ENCODE measurements at places on chromosomes 11 and 22.

GRCh38 chr11:118281284-118281683 is 17.2 kb upstream of the MPZL2 start:
- DNase-seq: no peak

DNA sequence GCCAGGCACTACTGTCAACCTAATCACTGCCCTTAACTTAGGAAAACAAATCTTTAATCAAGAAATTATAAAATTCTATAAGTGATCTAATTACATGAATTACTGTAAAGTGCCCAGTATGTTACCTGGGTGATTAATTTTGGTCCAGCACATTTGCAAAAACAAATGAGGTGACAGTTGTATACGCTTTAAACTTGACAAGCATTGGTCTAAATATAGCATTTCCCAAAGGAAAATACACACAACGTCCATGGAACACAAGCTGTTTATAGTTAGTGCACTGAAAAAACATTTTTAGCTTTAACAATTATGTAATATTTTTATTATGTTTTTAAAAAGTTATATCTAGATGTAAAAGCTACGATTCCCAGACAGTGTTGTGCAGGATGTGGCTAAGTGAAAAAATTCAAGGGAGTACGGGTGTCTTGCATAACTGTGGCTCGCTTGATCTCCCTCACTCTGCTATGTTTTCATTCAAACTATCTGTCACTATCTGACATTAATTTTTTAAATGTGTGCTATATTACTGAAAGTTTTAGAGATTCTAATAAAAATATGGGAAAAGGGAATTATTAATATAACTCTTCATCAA is 38.8 kb downstream of the PGR start:
- no peak for DNase-seq

- no peak for DNase-seq
Measured at GRCh38 chr11:76781807-76782530, 1.2 kb upstream of the TSKU start.

DNA sequence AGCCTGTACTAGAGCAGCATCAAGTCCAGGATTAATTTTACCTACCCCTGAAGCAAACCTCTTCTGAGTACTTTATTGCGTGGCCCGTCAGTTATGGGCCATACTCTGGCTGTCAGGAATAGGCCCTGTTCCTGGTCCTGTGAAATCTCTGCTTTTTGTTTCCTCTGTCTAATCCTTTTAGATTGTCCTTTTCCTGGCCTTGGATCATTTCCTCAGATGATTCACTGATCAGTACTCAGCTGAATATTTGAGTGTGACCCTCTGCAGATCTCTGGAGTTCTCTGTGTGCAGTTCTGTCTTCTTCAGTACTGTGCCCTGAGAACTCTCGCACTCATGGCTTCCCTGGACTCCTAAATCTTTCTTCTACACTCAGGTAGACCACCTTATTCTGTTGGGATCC is 123.5 kb downstream of the UVRAG start:
- no peak for DNase-seq

DNA sequence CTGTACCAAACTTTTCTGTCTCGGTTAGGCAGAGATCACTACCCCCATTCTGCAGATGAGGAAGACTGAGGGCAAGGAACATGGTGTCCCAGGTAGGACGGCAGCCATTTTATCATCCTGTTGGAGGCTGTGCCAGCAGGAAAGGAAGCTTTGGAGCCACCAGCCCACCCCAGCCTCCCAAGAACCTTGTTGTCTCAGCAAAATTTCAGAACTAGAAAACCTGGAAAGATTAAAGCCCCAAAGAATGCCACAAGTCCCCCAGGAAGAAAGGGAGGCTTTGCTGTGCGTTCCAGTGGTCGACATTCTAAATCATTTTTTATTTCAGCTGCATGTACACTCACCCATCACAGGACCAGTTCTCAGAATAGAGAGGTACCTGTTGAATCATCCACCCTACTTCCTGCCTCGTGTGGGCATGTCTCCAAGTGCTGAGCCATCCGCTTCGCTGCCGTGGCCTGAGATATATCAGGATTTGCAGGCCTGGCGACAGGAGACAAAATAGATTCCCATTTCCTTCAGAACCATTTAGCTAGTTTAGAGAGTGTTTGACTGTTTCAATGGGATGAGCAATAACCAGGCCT is 13.0 kb upstream of the EIF3D start:
- peak; percentile 61 for DNase-seq

DNA sequence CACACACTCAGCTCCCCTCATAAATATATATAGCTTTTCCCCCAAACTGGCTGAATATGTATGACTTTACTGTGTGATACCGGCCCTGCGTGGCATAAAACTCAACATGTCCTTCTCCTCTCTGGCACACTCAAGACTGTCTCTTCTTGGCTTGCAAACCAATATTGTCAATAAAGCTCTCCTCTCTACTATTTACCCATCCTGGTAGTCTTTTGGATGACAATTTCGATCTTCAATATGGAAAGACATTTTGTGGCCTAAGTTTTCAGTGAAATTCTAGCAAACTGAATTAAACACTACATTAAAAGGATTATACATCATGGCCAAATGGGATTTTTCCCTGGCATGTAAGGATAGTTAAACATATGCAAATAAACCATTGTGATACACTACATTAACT is 1255.9 kb downstream of the JRKL start:
- no peak for DNase-seq

DNA sequence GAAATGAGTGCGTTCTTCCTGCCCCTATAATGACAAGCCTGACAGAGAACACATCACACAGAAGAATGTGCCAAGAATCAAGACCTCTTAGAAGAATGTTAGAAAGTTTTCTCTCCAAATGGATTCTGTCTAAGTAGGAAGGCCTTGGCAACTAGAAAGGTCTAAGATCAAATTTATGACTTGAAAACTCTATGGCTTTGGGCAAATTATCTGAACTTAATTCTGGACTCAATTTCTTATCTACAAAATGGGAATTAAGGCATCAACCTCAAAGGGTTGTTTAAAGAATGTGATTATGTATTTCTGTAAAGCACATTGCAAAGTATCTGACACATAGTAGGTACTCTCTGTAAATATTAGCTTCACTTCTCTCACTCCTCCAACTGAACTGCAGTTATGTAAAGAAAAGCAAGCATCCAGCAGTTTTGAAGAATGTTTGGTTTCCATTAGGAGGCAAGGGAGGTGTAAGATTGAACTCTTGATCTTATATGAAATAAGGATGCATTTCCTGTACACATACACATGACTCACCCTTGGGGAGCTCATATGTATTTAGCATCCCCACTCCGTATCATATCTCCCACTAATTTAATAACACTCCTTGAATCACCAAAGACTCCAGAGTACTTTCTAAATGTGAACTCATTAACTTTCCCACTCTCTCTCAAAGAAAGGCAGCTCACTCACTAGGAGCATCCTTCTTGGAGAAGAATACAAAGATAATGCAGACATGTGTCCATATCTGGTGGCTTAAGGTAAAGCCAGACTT is 77.6 kb downstream of the ETS1 start:
- no peak for DNase-seq

DNA sequence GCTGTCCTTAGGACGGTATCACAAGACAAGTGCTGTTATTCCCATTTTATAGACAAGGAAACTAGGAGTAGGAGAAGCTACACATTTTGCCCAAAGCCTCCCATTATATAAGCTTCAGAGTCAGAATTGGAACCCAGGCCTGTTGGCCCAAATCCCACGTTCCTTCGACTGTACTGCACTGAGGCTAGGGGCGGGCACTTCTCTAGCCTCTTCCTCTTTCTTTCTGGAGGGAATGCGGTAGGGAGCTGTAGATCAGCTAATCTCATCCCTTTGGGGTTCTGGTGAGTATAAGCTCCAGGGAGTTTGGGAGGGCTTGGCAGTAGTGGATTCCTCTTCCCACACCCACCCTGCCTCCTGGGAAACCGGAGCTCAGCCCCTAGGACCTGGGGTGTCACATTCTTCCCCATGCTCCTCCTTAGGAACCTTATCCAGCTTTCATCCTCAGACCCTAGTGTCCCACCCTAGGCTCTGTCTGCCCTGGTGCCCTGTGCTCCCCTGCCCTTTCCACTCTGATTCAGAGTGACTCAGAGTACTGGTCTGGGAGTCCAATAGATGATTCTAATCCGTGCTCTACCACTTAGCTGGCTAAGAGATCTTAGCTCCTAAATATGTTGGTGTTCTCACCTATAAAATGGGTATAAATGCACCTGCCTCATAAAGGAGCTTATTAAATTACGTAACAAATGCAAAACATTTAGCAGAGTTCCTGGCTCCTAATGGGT is 29.3 kb downstream of the PHLDB1 start:
- no peak for DNase-seq

DNA sequence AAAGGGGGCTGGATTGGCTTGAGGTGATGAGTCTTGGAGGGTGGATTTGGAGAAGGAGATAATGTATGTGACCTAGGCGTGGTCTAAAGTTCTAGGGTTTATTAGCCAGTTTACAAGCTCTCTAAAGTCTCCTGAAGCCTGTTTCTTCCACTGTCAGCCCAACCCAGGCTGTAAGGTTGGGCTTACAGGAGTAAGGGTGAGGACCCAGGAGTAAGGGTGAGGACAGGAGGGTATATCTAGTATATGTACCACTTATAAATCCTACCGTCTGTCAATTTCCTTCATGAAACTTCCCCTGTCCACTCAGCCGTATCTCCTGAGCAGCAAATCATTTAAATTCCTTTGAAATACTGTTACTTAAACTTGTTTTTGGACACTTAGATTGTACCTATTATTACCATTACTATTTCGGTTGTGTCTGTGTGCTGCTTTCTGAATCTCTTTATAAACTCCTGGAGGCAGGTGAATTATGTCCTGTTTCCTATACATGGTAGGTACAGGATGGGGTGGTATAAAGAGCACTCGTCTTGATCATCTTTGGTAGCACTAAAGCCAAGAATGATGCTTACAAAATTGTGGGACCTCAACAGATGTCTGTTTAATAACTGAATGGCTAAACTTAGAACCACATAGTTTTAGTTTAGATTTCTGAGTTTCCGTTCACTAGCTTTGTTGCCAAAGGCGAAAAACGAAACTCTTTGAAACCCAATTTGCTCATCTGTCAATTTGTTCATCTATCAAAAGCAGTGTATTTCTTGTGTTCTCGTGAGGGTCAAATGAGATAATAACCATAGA is 192.0 kb downstream of the GRIK4 start:
- DNase-seq: no peak

GRCh38 chr11:107017433-107018218 is 650 bp downstream of the GUCY1A2 start:
- DNase-seq: peak; percentile 41

DNA sequence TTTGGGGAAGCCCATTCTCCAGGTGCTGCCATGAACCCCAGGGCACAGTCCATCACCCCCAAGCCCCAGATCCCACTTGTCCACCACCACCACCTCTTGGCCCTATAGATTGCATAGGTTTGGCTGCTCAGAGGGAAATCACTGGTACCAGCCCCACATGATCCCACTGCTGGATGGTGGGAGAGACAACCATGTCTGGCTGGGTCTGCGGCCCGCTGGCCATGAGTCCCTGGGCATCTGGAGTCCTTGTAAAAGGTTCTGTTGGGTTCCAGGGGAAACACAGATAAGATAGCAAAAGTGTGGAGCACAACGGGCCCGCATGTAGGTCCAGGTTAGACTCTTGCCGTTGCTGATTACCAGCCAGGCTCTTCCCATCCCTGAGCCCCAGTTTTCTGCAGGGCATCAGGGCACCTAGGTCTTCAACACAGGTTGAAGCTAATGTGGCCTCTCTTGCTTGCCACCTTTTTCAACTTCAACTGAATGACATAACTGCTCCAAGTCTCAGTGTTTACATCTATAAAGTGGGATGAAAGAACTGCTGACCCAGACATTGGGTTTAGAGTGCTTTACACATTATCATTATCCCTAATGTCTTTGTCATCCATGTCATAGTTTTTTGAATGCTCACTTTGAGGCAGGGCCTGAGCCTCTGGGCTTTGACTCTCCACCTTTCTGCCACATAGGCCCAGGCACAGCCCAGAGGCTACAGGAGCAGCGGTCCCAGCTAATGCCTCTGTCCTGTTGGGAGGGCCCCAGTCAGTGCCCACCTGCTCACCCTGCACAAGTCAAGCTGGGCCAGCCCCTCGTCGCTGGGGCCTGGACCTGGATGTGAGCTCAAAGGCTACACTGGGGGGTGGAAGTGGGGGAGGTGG is 1.0 kb upstream of the TANGO2 start:
- DNase-seq: no peak

- no peak for DNase-seq
Measured at GRCh38 chr11:64915376-64915887, 1.6 kb downstream of the ATG2A start.

- DNase-seq: peak; percentile 36
Measured at GRCh38 chr11:73760135-73760678, 667 bp downstream of the RAB6A start.

DNA sequence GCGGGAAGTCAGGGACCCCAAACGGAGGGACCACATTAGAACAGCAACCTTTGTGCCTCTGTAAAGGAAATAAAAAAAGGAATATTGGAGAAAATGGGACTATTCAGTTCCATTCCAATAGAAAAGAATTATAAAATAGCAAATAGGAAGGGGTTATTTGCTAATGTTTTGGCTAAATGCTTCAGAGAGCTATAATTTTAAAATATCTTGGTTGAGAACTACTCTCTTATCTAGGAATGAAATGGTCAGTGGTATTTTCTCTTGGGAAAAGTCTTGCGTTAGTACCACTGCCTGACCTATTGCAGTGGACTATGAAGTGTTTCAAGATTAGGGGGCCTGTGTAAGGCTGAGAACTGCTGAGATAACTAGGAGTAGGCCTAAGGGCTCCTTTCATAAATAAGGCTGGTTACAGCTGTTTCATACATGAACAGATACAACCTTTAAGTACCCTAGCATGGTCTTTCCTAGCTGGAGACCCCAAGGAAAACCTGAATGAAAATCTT is 6.9 kb upstream of the WEE1 start:
- DNase-seq: no peak

DNA sequence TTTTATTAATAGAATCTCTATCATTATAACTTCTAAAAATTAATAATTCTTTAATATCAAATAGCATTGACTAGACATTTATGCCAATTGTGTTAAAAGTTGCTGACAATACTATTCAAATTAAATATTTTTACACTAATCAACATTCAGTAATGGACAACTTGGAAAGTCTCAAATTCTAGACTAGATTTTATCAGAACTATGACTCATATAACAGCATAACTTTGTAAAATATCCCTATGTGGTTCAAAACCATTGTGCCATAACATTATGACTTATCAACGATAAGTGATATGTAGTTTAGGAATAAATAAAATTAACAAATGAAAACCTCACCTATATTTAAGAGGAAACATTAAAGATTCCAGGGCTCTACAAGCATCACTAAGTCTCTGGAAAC is 291.8 kb downstream of the SBF2 start:
- DNase-seq: no peak

Data from hypothalamus (tissue), 51 donors.